ENCODE measurements at places on chromosomes 6 and 20. TPM values are rescaled to one million over a fixed set of nuclear protein-coding genes. Genes with fewer than 3 reads are reported as not detected.

Gene FAXC
- total RNA-seq = 3.6 TPM

Gene HCRTR2
- 0.39 TPM for total RNA-seq

Gene ARMC2
- total RNA-seq = 1.6 TPM

Gene PRDM1
- total RNA-seq = 0.79 TPM

Gene ARID1B
- total RNA-seq = 50.5 TPM

Gene LHFPL5
- not detected for total RNA-seq

Gene STMND1
- total RNA-seq = not detected

Gene XKR7
- under 0.01 TPM for total RNA-seq

Gene ARMH2
- not detected for total RNA-seq

Gene FHL5
- total RNA-seq = not detected

Gene OTOR
- total RNA-seq = not detected
